ENCODE measurements at places on chromosomes 12 and 14.
A peak's percentile ranks its signal among the peaks of the same experiment; 100 is the strongest.

- no peak for DNase-seq
Observed at GRCh38 chr14:85273099-85273677, 256.8 kb upstream of the FLRT2 start.

- DNase-seq = no peak
Observed at GRCh38 chr14:63453443-63453936, 89.7 kb downstream of the PPP2R5E start.

GRCh38 chr14:69483765-69484443 lies 624 bp upstream of the PLEKHD1 start:
- no peak for DNase-seq

- DNase-seq = no peak
Observed at GRCh38 chr14:57957441-57957840, 91.5 kb upstream of the SLC35F4 start.

- DNase-seq = no peak
Observed at GRCh38 chr12:93039930-93040329, 110.8 kb upstream of the EEA1 start.

DNA sequence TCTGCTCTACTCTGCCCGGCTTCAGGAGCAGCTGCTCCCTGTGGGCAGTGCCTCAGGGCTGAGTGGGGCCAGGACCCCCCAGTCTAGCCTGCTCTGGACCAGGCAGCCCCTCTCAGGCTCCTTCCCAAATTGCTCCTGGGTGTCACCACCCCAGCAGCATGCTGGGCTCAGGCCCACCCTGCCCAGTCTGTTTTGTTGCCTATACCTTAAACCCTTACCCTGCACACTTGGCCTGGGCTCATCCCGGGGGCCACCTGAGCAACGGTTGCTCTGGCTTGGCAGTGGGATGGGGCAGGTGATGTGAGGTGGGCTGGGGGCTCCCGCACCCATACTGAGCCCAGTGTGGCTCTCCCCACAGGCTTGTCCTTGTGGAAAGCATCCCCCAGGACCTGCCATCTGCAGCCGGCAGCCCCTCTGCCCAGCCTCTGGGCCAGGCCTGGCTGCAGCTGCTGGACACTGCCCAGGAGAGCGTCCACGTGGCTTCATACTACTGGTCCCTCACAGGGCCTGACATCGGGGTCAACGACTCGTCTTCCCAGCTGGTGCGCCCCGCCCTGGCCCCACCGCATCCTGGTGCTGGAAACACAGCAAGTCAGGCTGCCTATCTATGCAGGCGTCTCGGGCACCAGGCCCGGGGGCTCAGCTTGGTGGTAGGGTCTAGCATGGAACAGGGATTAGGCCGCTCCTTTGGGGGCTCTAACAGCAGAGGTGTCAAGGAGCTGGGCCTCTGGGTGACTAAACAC lies 3.9 kb downstream of the PLD4 start:
- no peak for DNase-seq

GRCh38 chr12:126535971-126536370 lies 1470.7 kb downstream of the AACS start:
- DNase-seq = no peak

DNA sequence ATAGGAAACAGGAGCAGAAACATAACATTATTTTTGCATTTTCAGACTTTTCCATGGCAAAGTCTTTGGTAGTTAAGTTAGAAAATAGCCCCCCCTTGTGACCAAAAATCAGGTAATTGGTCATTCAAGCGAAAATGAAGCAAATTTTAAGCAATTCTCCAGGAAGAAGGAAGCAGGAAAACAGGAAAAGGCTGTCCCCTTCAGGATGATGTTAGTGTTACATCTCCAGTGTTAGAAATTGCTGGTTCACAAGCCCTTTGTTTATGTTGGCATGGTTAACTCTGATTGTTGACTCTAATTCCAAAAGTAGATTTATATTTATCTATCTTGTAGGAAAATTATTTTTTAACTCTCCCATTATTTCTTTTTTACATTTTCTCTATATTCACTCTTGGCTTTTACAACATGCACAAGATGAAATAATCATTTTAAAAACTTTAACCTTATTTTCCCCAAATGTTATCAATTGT lies 18.8 kb upstream of the GAS2L3 start:
- DNase-seq = peak; percentile 26

GRCh38 chr12:110282300-110282860 lies 1.3 kb downstream of the ATP2A2 start:
- DNase-seq = peak; percentile 36

GRCh38 chr12:128449146-128449894 lies 182.3 kb downstream of the TMEM132C start:
- no peak for DNase-seq

GRCh38 chr12:57237932-57238853 lies 8.7 kb downstream of the SHMT2 start:
- no peak for DNase-seq

DNA sequence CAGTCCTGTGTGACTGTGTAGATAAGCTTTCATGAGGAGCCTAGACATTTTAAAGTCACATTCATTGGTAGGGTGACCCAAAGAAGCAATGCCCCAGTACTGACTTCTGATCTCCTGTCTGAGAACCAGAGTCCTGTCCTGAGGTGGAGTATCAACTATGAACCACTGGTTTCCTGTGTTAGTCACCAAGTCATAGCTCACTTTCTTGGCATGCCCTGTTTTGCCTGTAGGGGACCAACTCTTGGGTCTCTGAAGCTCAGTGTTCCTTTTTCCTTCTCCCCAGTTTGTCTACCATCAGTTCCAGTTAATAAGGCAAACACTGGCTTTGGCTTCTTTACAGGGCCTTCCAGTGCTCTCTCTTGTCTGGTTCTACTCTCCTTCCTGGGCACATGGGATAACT lies 97.4 kb downstream of the C12orf75 start:
- DNase-seq = no peak

- DNase-seq = no peak
Observed at GRCh38 chr14:58947156-58947555, 241.3 kb upstream of the DAAM1 start.

GRCh38 chr12:118982302-118982701 lies 961 bp downstream of the SRRM4 start:
- DNase-seq = no peak

DNA sequence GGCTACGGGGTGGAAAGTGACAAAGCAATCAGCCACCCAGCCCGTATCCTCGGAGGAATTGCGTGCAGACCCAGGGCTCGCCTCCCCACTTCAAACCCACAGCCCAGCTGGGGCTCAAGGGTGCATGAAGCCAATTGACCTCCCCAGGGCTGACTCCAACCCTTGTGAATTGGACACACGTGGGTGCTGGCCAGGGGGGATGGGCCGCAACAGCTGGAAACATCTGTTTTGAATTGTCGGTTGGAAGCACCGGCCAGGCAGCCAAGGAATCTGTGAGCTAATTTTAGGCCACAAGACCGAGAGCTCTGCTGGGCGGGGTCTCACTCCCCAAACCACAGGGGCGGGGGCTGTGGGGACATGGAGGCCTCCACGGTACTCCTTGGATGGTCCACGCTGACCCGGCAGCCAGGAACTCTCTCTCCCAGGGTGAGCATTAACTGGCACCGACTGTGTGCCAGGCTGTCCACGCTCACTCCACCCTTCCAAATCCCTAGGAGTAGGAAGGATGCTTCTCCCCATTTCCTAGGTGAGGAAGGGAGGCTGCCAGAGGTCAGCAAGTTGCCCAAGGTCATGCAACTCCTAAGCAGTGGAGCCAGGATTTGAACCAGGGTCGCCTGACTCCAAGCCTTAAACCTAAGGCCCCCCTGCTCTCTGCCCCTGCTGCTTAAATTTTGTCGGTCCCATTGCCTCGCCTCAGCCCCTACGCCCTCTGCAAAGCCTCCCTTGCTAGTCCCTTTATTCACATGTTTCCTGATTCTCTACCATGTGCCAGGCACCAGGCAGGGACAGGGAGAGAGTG lies 11.9 kb upstream of the TMEM119 start:
- no peak for DNase-seq

DNA sequence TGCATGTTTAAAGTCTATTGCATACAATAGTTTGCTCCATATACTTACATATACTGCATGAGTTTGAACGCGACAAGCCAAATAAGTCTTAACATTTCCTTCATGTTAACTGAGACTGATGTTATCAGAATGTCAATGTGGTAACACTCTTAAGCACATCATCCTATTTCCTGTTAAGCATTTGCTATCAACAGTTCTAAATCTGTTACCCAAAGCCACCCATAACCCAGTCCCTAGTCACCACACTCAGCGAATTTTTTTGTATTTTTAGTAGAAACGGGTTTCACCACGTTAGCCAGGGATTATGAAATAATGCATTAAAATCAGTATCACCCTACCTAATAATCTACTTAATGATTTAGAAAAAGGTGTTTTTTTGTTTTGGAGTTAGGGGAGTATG lies 39.4 kb downstream of the HNRNPC start:
- peak; percentile 43 for DNase-seq

DNA sequence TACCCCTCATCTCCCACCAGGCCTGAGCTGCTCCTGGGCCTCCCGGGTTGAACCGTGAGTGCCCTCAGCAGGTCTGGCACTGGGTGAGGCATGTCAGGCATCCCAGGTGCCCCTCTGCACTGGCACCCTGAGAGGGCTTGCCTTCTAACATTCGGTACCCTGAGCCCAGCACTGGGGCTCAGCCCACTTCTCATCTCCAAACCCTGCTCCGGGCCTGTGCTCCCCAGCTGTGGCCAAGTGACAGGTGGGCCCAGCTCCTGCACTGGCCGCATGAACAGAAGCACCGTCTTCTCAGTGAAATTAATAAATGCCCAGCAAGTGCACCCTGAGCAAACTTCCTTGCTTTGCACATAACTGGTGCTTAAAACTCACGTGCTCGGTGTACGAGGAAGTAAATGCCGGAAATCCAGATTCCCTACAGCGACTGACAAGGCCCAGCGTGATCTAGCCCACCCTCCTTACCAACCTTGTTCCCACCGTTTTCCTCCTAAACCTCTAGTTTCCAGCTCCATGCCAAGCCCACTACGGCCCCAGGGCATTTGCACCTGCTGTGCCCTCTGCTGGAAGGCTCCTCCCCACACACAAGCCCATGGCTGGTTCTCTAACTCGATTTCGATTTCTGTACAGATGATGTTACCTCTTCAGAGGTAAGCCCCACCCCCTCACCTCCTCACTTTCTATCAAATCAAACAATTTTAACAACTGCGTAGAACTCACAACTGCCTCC lies 115.2 kb upstream of the NCOR2 start:
- DNase-seq = no peak

- DNase-seq = peak; percentile 90
Observed at GRCh38 chr12:65881965-65882413, 57.7 kb downstream of the HMGA2 start.

GRCh38 chr14:49538852-49539251 lies 47.3 kb downstream of the RPS29 start:
- DNase-seq = no peak

DNA sequence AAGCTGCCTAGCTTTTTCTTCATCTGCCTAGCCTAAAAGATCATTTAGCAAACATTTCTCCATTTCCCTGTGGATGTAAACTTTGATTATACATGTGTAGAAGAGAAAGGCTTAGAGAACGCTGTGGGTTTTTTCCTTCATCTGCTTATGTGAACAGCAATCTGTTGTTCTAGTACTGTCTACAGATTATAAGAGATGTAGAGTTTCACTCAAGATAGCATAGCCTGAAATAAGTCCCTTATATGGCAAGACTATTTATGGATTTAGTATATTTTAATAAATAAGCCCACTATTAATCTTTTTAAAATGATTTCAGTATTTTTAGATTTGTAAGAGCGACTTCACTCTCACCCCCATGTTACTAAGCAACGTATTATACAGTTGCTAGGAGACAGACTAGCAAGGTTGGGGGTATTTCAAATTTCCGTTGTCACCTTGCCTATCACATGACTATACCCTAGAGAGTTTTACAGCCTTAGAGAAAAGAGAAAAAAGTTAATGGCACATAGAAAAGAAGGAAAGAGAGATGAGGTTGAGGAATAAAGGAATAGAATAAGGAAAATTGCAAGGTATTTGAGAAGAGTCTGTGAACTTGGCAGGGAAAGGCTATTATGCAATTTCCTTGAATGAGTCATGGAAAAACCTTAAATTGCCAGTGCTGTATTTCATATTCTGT lies 12.2 kb upstream of the TUBA1A start:
- DNase-seq = peak; percentile 70

GRCh38 chr14:92263681-92264080 lies 59.3 kb upstream of the SLC24A4 start:
- DNase-seq = no peak

GRCh38 chr12:130347588-130347987 lies 9.9 kb downstream of the PIWIL1 start:
- DNase-seq = no peak

GRCh38 chr12:3604748-3605586 lies 114.0 kb downstream of the PRMT8 start:
- DNase-seq = no peak

DNA sequence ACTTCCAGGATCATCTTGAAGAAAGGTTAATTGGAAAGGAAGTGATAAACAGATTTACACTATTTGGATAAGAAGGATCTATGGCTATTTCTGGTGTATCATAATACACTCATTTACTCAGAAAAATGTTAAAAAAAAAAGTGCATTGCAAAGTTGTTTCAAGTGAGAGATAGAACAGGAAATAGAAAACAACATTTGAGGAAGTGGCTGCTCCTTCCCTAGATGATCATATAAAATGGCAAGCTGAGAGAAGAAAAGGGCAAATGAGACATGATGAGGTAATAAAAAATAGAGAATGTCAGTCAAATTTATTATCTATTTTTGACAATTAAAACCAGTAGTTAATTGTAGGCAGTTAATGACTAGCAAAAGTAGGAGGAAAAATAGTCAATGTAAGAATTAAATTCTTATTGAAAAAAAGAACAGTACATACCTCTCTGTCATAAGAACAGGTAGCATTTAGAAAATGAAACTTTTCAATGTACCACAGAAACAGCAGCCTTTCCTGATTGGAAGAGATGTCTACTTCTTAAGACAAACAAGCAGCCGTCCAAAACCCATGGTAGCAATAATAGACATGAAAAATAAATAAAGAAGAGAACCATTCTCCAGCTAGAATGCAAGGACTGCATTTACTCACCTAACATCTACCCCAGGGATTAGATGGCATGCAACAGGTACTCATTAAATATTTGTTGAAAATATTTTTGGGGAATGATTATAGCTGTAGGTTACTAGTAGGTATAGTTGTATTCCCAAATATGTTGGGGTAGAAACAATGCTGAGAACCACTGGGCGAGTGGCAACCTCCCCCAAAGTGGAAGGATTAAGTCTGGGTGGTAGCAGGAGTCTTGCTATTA lies 63.9 kb upstream of the GRIP1 start:
- DNase-seq = no peak

DNA sequence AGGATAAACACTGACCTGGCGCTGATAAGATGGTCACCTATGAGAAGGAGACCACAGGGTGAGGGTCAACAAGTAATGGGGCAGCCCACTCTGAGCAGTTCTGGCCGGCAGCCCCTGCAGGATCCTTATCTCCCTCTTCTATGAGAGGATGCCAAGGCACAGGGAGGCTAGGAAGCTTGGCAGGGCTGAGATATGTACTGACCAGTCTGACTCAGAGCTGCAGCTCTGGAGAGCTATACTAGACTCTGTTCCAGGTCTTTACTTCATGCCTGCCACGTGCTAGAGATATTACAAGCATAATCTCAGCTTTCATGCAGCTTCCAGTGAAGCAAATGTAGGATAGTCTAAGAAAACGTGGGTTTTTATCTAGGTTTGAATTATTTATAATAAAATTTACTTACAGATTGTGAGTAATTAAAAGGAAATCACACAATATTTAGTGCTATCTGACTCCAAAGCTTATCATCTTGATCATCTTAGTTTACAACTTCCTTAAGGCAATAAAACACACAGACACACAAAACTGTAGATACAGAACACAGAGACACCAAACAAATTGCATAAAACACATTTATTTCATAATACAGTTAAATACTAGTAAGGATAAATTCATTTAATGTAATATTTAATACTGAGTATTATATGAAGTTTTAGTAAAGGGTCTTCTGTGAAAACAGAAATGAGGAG lies 32.3 kb downstream of the GIT2 start:
- DNase-seq = no peak
